Astrocyte of the spinal cord (primary cell): ENCODE measurements at places on chromosomes 1 and 21.

- DNase-seq: peak; percentile 15
Observed at GRCh38 chr1:185108321-185108720, 48.4 kb downstream of the TRMT1L start.

DNA sequence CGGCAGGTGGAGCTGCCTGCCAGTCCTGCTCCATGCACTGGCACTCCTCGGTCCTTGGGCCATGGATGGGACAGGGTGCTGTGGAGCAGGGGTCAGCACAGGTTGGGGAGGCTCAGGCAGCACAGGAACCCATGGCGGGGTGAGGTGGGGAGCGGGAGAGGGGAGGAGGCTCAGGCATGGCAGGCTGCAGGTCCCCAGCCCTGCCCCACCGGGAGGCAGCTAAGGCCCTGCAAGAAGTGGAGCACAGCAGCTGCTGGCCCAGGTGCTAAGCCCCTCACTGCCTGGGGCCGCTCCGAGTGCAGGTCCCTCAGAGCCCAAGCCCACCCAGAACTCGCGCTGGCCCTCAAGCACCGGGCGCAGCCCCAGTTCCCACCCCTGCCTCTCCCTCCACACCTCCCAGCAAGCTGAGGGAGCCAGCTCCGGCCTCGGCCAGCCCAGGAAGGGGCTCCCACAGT, 691 bp upstream of the GBP5 start:
- DNase-seq: no peak

- DNase-seq: no peak
Observed at GRCh38 chr1:27958513-27958912, 1.3 kb upstream of the XKR8 start.

GRCh38 chr1:24553931-24554330, 2.0 kb upstream of the NCMAP start:
- no peak for DNase-seq

GRCh38 chr1:175380521-175381300, 188.1 kb upstream of the KIAA0040 start:
- DNase-seq: no peak

GRCh38 chr1:74005533-74005932, 192.4 kb downstream of the LRRIQ3 start:
- no peak for DNase-seq

DNA sequence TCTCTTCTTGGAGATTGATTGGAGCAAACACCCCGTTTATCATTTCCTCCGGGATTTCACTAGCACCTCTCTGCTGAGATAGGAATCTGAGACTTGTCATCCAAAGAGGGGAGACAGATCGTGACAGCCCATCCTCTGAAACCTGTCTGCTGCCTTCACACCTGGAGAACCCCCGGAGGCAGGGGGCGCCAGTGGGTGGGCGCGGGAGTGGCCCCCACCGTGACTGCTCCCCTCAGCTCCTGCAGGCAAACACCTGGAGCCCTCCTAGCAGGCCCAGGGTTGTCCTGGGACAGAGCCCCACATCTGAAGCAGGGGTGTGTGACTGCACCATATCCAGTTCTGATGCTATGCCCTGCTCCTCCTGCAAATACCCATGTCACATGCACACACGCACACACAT, 209.5 kb upstream of the POU3F1 start:
- no peak for DNase-seq

- no peak for DNase-seq
Observed at GRCh38 chr21:33974513-33975468, 59.2 kb upstream of the ATP5PO start.

DNA sequence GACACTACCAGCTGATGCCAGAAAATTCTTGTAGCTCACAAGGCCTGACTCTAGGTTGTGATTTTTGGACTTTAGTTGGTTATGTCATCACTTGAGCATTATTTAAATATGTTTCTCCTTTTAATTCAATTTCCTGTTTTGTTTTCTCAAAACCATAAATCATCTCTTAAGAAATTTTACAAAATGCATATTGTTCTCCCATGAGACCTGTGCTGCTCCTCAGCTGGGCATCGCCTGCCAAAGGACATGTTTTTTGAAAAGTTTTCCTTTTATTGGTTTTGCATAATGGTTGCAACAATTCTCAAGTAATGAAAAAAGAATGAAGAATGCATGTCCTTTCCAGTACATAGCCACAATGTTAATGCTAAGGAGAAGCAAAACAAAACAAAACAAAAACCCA, 204.7 kb upstream of the LYPLAL1 start:
- no peak for DNase-seq
